ENCODE measurements at places on chromosomes 2 and 18.

DNA sequence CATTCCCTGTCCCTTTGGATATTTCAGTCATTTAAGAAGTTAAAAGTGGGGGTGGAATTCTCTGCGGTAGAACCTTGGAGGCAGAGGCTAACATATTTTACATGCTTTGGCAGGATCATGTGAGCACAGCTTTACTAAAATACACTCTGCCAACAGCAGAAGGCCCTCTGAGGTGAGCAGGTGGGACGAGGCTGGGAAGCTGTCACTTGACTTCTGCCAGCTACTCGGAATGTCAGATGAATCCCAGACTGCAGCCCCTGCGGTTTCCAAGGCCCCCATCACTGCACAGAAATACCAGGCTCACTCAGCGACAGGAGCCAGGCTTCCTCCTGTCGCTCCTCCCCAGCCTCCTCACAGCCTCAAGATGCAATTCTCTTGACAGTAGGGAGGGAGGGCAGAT, 220.9 kb upstream of the REV1 start:
- no peak for DNase-seq

GRCh38 chr18:35519148-35519899, 21.6 kb upstream of the INO80C start:
- DNase-seq: no peak

DNA sequence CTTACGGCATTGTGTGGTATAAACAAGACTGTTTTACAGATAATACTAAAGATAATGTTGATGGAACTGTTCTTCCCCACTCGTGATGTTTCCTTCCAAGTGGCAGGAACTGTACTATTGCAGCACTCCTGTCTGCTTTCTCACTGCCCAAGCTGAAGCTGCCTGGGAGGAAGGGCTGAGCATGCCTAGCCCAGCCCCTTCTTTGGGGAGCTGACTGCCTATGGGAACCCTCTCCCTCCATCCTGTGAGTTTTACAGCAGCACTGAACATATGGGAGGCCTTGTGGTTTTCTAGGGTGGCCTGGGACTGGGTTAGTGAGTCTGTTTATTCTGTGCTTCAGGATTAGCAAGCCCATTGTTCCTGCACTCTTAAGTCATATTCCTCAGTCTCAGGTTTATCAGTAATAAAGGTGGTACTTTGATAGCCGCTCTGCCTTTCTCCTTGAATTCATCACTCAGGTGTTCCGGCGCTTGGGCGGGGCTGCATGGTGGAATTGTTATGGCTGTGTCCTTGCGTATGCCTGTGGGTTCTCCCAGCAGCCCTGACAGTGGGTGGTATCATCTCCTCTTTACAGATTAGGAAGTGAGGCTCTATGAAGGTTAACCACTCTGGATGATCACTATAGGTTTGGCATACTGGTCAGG, 379.7 kb downstream of the PTPRM start:
- DNase-seq: no peak

DNA sequence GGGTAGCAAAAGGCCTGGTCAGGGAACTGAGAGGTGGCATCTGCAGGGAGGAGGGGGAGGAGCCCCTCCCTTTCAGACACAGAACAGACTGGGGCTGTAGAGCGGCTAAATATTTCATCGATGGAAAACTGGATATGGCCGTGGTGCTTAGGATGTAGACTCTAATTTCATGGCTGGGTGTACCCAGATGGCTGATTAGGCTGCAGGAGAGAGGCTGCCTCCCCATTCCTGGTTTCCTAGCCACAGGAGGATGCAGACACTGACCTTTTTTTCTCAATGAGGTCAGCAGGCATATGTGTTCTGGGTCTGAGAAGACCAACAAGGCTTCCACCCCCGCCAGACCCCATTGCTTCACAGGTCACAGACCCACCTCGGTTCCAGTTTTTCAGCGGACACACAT, 79.3 kb upstream of the STPG4 start:
- DNase-seq: no peak

DNA sequence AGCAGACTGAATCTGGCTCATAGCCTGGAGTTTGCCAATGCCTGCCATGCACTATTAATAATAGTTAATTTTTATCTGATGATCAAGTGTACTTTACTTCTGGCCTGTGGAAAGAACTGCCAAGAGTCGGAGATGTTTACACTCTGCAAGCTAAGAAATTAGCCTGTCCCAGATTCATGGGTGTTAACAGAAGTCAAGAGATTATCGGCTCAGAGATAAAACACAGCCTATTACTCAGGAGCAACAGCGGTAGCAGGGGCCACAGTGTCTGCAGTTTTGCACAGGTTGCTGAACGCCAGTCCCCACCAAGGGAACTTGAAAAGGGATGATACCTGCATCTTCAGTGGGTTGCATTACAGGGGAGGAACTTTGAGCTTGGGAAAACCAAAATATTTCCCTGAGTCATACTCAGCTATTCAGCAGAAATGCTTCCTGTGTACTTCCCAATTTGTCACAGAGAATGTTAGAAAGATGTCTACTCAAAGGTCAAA, 4.3 kb upstream of the ADI1 start:
- no peak for DNase-seq

DNA sequence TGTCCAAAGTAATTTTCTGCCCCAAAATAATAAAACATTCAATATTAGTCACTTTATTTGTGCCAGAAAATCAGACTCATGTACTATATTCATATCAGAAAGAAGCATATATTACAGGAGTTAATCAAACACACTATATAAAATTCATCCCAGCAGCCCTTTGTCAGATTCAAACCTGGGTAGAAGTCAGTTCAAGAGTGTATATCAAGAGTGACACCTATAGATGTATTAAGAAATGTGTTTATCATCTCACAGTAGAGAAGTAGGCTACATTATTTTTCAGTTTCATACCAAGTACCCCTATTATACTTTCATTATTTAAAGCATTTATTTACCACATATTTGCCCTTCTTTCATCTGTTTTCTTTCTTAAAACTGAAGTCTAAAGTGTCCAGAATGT, 193.2 kb upstream of the DDX18 start:
- no peak for DNase-seq

Measured in stimulated activated CD4-positive, alpha-beta T cell treated with anti-CD3 and anti-CD28 coated beads, Interleukin-1b, Interleukin-23, amount 100 ng/mL, for 24 hours (primary cell).